ENCODE measurements at places on chromosomes 5 and 9.

DNA sequence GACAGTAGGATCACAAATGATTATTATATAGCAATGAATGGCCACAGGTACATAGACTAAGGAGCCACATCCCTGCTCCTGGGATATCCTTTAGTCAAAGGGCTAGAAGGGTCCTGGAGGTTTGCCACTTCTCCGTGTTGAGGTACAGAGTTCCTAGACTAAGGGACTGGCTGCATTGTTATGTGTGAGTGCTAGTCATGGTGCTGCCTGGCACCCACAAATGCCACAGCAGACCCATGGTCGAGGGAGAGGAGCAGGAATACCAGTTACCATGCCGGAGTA, 47.4 kb downstream of the EXOSC2 start:
- no peak for DNase-seq

DNA sequence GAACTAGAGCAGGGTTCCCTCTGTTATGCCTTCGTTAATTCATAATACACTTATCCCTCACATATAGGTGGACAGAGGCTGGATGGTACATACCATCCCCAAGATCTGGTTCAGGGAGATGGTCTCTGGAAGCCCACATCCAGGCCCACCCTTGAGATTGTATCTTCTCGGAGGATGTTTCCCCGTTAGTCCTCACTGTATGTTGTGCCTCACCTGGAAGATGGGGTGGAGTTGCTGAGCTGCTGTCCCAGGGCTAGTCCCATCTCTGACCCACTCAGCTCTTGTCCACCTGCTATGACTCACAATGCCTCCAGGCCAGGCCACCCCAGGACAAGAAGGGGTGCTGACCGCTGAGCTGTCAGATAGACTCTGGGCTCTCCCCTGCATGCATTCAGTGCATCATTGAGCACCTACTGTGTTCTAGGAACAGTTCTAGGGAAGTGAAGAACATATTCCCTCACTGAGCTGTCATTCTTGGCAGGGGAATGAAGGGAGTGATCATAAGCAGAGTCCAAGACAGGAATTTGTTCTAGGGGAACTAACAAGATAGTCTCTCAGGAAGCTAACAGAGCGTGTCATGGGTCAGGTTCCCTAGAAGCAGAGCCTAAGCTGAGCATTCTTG, at the start of gene CBY3:
CBY3 (minus strand) TSS at position 255 of the 622 bp plus-strand sequence; CDS start at position 139, 116 bp downstream.
- no peak for DNase-seq

GRCh38 chr5:107806705-107807104, 136.0 kb upstream of the EFNA5 start:
- peak; percentile 51 for DNase-seq

DNA sequence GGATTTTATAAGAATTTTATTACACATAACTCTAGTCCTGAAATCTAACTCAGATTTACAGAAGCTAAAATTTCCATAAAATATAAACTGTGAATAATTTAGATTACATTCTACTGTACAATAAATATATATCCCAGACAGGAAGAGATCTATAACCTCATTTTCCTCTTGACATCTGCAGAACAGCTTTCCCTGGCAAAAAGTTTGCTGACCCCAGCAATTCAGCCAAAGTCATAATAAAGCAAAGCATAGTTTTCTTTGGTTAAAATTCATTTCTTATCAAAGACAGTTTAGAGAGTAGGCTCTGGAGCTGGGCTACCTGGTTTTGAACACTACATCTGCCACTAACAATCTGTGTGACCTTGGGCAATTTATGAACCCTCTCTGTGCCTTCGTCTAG, 372.5 kb downstream of the CAAP1 start:
- no peak for DNase-seq

Measured in NCI-H82 (cell line).